ENCODE measurements at places on chromosomes 6 and 20.

GRCh38 chr6:96075826-96076225 is 60.1 kb downstream of the FUT9 start:
- no peak for DNase-seq

GRCh38 chr6:6880745-6881437 is 226.9 kb upstream of the RREB1 start:
- no peak for DNase-seq

DNA sequence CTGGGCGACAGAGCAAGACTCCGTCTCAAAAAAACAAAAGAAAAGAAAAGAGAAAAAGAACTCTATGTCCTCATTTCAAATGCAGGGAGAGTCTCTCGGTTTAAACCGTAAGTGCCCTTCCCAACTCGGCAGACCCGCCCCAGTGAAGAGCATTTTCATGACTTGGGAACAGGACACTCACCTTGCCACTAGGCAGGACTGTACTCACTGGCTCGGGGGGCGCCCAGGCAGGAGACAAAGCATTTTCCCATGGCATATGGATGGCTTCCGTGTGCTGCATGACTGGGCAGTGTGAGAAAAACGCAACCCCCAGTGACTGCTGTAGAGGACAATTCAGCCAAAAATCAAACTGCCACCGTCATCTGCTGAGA is 23.7 kb upstream of the MRGBP start:
- no peak for DNase-seq

- DNase-seq, result no peak
These were observed 209.3 kb downstream of the GMDS start for GRCh38 chr6:2035826-2036709.

GRCh38 chr6:4018924-4019236 is 60.1 kb downstream of the FAM217A start:
- no peak for DNase-seq

DNA sequence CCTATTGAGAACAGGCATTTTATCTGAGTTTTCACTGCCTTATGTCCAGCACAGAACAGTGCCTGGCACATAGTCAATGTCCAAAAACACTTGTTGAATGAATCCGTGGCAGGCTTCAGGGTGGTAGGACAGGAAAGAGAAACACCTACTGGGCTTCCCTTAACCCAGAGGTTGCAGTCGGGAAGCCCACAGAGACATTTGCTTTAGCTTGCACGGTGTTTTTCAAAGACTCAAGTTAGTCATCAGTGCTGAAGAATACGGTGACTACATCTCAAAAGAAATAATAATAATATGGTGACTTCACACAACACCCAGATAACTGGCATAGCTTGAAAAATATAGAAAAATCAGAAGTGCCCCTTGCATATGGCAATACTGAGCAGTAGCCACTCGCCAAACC is 160.4 kb downstream of the CD83 start:
- no peak for DNase-seq

- no peak for DNase-seq
These were observed 5.9 kb downstream of the ESF1 start for GRCh38 chr20:13778827-13779226.

DNA sequence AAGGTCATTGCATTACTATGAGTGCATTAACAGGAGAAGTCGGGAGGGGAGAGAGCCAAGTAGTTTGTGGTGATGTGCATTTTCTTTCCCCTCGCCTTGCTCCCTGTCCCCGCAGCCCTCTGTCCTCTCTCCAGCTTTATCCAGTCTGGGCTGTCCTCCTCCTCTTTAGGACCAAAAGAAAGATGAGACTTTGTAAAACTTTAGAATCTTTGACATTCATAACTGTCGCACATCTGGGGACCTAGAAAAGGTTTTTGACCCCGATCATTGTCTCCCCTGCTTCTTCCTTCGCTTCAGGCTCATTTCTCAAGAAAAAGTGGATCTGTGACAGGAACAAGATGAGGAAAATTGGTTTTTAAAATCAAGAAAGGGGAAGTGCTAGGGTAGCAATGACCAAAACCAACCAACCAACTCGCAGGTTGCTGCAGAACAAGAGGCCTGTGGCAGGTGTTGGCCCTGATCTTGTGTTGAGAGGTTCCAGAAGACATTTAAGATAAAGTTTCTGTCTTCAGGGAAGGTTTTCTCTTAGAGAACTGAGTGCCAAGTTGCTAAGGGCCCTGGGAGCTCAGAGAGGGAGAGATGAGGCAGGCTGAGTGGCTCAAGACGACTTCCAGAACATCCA is 17.6 kb downstream of the SYTL3 start:
- DNase-seq, result no peak

DNA sequence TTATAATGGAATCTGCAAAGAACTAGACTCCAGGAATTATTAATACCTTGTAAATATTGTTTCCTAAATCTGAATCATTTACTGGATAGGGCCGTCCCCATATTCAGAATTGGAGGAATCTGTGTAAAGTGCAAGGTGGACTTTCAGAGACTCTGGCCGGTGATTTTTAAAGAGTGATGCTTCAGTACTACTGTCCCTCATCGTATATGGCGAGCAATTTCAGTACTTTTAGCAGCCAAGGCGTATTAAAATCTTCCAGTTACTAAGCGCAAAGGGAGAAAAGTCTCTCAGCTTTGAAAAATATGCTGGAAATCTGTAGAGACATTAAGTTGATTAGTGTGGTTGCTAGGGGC is 483 bp downstream of the SMIM26 start:
- DNase-seq, result no peak

- DNase-seq, result no peak
These were observed 516.2 kb downstream of the BCKDHB start for GRCh38 chr6:80622641-80623040.

DNA sequence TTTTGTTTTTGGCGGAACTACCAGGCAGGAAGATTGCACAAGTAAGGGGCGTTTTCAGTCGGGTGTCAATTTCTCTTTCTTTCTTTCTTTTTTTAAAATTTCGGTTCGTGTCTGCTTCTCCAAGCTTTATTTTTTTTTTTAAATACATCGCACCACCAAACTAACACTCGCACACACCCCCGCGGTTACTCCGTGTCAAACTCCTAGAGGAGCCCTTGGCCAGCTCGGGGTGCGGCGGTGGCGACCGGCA is 338 bp downstream of the UTRN start:
- no peak for DNase-seq

DNA sequence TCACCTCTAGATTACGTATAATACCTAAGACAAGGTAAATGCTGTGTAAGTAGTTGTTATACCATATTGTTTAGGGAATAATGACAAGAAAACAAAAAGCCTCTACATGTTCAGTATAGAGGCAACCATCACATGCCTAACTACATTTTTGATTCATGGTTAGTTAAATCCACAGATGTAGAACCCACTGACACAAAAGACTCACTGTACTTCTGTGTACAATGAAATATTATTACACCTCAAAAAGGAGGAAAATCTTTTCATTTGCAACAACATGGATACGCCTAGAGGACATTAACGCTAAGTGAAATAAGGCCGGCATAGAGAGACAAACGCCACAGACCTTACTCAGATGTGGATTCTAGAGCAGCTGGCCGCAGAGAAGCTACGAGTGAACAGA is 50.5 kb downstream of the NINL start:
- no peak for DNase-seq

DNA sequence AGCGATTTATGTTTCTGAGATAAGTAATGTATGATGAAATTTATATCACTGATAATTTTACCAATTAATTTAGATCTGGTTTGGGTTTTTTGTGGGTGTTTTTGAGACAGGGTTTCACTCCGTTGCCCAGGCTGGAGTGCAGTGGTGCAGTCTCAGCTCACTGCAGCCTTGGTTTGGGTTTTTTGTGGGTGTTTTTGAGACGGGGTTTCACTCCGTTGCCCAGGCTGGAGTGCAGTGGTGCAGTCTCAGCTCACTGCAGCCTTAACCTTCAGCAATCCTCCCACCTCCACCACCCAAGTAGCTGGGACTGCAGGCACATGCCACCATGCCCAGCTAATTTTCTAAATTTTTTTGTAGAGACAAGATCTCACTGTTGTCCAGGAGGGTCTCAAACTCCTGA is 13.0 kb downstream of the MRS2 start:
- no peak for DNase-seq

GRCh38 chr6:40692337-40692736 is 105.2 kb upstream of the LRFN2 start:
- DNase-seq, result no peak

- DNase-seq, result no peak
These were observed 447.7 kb upstream of the CDH4 start for GRCh38 chr20:60804240-60804917.

DNA sequence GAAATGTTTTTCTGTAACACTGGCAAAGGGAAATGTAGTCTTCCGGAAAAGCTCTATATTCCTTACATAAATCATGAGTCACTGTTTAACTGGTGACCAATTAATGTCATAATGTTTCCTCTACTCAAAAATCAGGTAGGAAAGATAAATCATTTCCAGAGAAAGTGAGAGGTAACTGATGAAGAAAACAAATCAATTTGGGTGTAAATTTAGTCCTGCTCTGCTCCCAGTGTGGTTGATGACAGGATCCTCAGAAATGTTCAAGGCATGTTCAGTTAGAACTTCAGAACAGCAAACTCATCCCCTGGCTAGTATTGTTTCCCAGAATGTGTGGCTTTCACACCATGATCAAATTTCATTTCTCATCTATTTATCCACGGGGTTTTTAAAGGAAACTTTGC is 38.8 kb upstream of the SPACA1 start:
- DNase-seq, result no peak

DNA sequence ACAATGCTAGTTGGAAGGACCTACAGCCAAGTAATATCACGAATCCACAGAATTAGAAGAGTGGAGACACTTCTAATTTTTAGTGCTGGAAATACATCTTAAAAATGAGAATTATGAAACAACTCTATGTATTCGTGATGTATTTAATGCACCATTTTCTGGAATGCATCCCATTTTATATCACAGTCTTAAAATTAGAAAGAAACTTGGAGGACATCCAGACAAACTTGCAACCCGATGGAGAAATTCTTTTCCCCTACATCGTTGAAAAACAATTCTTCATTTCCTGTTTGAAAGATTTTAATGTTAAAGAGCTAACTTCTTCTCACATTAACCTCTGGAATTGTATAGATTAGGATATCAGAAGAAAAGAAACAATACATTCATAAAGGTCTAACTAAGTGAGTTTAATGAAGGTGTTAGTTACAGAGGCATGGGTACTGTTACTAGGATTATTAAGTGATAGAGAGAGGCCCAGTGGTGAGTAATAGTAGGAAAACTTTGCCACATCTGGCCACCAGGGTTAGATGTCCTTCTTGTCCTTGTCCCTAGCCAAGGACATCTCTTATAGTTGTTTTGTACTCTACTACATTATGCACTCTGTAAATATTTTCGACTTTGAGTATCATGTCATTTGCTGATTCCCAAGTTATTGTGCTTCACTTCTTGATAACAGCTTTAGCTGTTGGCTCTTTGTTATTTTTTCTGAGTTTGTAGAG is 502.4 kb upstream of the PTCHD4 start:
- no peak for DNase-seq

- no peak for DNase-seq
These were observed 715.0 kb downstream of the TFAP2A start for GRCh38 chr6:9699888-9700287.

- no peak for DNase-seq
These were observed 175.0 kb upstream of the SULF2 start for GRCh38 chr20:47960277-47960676.

DNA sequence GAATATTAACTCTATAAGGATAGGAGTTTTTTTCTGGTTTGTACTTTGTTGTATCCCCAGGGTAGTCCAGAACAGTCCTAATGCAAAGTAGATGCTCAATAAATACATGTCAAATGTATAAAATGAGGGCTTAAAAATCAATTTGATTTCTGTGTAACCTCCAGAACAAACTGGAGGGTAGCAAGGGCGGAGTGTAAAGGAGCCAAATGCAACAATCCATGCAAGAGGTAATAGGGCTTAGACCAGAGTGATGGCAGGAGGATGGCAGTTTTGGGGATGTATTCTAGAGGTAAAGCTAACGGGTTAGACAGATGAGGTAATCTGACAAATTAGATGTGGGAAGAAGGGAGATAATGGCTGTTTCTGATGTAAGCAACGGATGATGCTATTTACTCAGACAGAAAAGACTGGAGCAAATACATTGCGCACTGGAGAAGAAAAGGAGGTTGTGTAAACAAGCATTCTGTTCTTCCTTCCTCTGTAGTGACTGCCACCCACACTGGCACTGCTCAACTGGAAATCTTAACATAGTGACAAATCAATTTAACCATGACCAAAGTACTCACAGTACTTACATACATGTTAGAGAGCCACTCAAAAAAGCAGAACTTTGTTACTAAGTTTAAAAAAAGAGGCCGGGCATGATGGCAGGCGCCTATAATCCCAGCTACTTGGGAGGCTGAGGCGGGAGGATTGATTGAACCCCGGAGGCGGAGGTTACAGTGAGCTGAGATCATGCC is 2.0 kb downstream of the ZNF318 start:
- DNase-seq, result no peak

- no peak for DNase-seq
These were observed 8.3 kb upstream of the TIAM2 start for GRCh38 chr6:154986787-154987235.

GRCh38 chr20:48419173-48419572 is 408.6 kb downstream of the PREX1 start:
- no peak for DNase-seq

DNA sequence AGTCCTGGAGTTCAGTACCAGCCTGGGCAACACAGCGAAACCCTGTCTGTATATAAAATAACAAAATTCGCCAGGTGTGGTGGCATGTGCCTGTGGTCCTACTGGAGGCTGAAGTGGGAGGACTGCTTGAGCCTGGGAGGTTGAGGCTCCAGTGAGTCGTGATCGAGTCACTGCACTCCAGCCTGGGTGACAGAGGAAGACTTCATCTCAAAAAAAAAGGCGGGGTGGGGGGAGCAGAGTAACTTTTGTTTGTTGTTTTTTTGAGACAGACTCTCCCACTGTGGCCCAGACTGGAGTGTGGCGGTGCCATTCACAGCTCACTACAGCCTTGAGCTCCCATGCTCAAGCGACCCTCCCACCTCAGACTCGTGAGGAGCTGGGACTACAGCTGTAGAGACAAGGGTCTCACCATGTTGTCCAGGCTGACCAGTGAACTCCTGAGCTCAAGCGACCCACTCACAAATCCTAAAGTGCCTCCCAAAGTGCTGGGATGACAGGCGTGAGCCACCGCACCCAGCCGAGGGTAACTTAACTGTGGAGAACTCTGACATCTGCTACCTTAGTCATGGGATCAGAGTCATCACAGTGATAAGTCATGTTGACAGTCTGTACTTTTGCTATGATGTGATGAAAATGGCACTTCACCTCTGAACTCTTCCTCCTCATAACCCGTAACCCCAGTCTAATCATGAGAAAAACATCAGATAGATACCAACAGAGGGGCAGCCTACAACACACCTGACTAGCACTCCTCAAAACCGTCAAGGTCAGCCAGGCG is 16.5 kb downstream of the PEDS1 start:
- no peak for DNase-seq
